ENCODE measurements at places on chromosomes 16 and 17.

DNA sequence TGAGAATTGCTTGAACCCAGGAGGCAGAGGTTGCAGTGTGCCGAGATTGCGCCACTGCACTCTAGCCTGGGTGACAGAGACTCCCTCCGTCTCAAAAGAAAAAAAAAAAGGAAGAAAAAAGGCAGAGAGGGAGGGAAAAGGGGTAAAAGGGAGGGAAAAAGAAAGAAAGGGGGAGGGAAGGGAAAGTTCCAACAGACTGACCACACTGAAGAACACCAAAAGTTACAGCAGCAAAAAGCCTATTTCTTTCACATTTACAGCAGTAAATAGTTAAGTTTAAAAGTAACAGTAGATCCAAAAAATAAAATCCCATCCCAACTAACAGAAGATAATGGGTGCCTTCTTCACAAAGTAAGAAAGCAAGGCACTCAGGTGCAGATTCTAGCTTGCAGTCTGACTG, 36.9 kb upstream of the C17orf78 start:
- no peak for DNase-seq

DNA sequence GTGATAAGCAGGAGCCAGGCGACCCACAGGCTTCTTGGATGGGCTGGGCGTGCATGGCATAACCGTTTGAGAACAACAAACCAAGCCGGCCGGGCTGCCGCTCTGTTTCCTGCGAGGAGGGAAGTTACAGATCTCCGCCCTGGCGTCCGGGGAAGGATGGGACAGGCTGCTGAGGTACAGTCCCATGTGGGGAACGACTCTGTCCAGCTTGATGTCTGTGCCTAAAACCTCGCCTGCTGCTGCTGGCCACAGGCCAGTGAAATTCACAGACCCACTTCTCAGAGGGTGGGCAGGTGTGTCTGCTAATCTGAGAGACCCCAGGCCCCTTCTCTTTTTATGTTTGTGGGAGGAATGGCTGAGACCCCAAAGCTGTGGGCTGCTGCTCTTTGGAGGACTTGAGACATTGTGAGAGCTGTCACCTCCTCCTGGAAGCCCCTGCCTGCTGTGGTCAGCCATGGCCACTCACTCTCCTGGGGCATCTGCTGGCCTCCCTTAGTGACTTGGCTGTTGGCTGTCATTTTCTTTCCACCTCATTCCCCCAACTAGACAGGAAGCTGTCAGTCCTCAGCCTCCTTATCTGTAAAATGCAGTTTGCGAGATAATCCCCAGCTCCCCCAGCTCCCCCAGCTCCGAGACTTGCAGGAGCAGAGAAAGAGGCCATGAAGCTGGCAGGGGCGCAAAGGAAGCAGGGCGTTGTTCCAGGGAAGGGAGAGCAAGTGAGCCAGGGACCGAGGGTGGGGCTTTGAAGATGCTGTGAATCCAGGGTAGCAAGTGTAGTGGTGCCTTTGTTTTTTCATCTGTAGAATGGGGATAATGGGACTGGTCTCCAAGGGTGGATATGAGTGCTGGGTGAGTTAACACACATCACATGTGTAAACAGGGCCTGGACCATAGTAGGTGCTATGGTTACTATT, 51.0 kb downstream of the CMIP start:
- DNase-seq = no peak

GRCh38 chr17:29133121-29133713, 47.0 kb downstream of the MYO18A start:
- DNase-seq = no peak

DNA sequence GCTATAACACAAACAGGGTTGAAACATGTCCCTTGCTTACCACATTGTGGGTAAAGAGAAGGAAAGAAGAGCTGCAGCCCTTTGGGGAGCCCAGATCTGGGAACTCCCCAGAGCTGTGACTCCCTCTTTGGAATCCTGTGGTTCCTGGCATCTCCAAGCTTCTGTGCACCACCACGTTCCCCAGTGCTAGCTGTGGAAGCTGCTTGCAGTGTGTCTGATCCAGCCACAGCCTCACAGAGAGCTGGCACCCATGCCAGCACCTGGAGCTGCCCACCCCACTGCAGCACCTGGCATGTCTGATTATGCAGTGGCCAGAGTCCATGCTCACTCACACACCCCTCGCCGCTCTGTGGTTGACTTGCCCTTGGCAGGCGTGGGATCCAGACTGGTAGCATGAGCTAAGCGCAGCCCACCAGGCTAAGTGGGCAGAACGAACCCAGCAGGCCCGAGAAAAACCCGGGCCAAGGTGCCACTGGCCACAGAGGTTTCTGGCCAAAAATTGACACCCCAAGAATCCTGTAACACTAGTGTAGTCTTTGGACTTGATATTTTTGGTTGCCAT, 252.6 kb upstream of the KCNJ16 start:
- DNase-seq = no peak

- DNase-seq = no peak
Observed at GRCh38 chr16:11914210-11915113, 1.3 kb downstream of the GSPT1 start.
